Left lung (tissue), 14 donors: ENCODE measurements at places on chromosomes 2 and 18. TPM values are rescaled to one million over a fixed set of nuclear protein-coding genes. Genes with fewer than 3 reads are reported as not detected.
A peak's percentile ranks its signal among the peaks of the same experiment; 100 is the strongest.

GRCh38 chr2:62741127-62741526, 35.6 kb downstream of the EHBP1 start:
- H3K27me3 ChIP-seq = no peaks in the 10 kb centered on the region
- no peak overlapping the region for H3K27ac ChIP-seq
- no peak for DNase-seq
- no peaks in the 10 kb centered on the region for H3K36me3 ChIP-seq
- no peaks in the 10 kb centered on the region for H3K4me1 ChIP-seq

GRCh38 chr2:46982351-46983064, 66.9 kb upstream of the MCFD2 start:
- H3K4me1 ChIP-seq = peaks cover 45% of the 10 kb centered on the region
- DNase-seq = no peak
- peaks cover 33% of the 10 kb centered on the region for H3K36me3 ChIP-seq
- no peaks in the 10 kb centered on the region for H3K27me3 ChIP-seq
- no peak overlapping the region for H3K4me3 ChIP-seq

DNA sequence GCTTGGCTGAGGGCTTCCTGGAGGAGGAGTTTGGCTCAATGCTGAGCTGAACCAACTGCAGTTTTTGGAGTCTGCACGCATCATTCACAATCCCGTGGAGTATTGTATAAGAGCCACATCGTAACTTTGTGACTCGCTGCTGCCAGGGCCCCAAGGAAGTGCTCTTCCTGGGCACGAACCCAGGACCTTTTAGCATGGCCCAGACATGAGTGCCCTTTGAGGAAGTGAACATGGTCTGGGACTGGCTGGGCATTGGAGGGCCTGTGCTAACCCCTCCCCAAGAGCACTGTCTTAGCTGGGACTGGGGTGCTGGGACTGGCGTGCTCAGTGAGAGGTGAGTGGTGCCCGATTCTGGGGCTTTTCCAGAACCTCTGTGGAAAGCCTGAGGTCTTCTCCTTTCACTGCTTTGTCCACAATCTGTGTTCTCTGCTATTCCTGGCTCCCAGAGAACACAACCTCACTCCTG, 88.6 kb downstream of the LIPG start:
- H3K4me3 ChIP-seq = no peak overlapping the region
- no peaks in the 10 kb centered on the region for H3K4me1 ChIP-seq
- no peak overlapping the region for H3K27ac ChIP-seq
- DNase-seq = no peak
- H3K36me3 ChIP-seq = no peaks in the 10 kb centered on the region

- no peaks in the 10 kb centered on the region for H3K27me3 ChIP-seq
- no peak overlapping the region for H3K4me3 ChIP-seq
- H3K27ac ChIP-seq = no peak overlapping the region
Measured at GRCh38 chr2:69575926-69576325, 67.6 kb downstream of the AAK1 start.

ID2 gene
- total RNA-seq = 87.0 TPM

DNA sequence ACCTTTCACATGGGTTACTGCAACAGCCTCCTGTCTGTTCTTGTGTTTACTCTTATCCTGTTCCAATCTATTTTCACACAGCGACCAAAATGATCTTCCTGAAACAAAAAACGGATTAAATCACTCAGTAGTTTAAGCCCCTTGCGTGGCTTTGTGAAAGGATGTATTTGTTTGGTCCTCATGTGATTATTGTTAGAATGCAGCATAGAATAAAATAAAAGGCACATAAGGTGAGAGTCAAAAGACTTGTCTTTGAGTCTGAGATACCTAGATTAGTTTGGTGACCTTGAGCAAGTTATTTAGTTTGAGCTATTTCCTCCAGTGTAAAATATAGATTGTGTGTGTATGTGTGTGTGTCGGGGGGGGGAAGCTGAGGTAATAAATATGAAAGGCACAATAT, 72.4 kb downstream of the EML4 start:
- DNase-seq = no peak
- no peaks in the 10 kb centered on the region for H3K36me3 ChIP-seq
- no peak overlapping the region for H3K27ac ChIP-seq
- no peaks in the 10 kb centered on the region for H3K4me1 ChIP-seq
- no peaks in the 10 kb centered on the region for H3K27me3 ChIP-seq
- no peak overlapping the region for H3K4me3 ChIP-seq

PRKAG3 gene
- not detected for total RNA-seq

DNA sequence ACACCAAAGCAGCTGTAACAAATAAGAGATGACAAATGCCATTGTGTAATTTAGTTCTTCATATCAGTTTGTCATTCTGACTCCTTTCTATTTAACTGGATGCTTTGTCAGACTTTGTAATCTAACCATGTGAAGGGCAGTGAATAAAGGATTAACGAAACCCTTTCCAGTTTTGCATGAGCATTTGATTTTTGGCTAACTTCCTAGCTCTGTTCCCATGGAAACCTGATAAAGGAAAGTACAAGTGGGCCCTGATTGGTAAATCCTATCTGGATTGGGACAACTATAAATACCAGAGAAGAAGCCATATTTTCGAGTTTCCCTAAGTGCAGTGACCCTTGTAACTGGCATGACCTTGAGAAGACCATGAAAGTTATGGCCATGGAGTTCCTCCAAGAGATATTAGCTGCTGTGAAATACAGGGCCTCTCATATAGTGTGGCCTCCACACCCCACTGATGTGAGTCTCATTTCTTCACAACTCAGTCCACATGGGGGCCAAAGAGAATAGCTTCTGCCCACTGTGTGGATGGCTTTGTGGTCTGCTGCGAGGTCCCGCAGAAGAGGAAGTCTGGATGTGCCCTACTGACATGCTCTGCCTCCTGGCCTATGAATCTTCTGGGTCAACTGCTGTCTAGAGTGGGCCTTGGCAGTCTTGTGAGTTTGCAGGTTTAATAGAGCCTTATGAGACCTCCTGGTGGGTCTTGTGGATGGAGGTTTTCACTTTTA, 38.2 kb upstream of the CYP1B1 start:
- peak overlapping the region; percentile 57 for H3K27ac ChIP-seq
- H3K4me1 ChIP-seq = peaks cover 53% of the 10 kb centered on the region
- no peaks in the 10 kb centered on the region for H3K36me3 ChIP-seq
- H3K4me3 ChIP-seq = no peak overlapping the region
- DNase-seq = no peak

DNA sequence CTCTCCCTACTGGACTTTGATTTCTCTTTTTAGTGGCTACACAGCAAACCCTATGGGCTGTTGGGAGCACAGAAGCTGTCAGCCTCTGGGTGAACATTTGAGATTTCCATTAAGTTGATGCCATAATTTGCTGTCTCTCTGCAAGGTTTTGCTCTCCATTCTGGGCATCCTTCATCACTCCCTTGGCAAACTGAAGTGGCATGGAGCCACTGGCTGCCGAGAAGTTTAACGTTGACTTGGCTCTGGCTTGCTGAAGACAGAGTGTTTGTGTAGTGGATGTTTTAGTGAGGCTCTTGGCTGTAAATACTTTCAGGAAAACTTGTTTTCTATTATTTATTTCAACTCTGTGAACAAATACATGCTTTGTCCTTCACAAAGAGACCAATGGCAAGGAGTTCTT, 91.5 kb downstream of the ALK start:
- no peaks in the 10 kb centered on the region for H3K4me1 ChIP-seq
- DNase-seq = no peak
- no peaks in the 10 kb centered on the region for H3K27me3 ChIP-seq
- H3K4me3 ChIP-seq = no peak overlapping the region

DNA sequence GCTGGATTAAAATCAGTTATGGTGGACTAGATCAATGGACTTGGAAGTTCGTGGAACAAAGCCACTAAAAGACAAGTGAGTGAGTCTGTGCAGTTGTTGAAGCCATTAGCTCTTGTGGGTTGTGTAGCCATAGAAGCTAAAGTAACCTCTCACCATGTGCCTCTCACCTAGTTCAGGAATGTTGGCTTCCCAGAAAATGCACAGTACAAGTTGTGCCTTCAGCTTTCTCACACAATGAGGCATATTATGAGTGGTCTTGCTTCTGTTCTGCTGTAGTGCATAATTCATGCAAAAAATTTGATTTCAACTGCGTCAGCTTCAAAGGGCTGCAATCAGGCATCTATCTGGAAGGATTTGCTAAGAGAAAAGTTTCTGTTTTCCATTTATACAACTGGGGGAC, 26.2 kb downstream of the CERS6 start:
- no peak overlapping the region for H3K4me3 ChIP-seq
- DNase-seq = no peak
- no peaks in the 10 kb centered on the region for H3K36me3 ChIP-seq
- H3K27ac ChIP-seq = no peak overlapping the region

DNA sequence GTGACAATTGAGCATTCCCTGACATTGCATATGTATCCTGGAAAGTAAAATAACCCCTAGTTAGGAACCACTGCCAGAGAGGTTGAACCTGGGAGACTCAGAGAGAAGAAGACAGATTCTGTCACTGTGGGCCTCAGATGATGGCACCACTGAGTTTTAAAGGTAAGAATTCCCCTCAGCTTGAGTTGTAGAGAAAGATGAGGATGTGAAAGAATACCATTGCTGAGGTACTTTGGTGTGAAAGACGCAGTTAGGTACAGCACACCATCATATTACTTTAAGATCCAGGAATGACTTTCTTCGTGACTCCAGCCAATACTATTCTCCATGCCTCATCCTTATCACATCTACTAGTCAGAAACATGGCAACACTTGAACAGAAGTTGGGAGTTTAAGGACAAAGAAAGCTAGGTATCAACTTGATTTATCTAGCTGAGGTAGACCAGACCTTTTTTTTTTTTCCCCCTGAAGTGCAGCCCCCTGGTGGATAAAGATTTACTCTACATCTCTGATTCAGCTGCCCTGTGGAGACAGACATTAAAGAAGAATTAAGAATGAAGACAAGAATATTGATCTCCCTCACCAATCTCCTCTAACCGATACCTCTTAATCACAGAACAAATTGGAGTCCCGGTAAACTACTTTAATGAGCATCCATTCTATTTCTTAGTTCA, 630.5 kb upstream of the FANCL start:
- no peak overlapping the region for H3K27ac ChIP-seq
- H3K27me3 ChIP-seq = no peaks in the 10 kb centered on the region
- no peak for DNase-seq
- no peak overlapping the region for H3K4me3 ChIP-seq
- no peaks in the 10 kb centered on the region for H3K4me1 ChIP-seq

- no peaks in the 10 kb centered on the region for H3K36me3 ChIP-seq
- H3K4me1 ChIP-seq = peaks cover 7% of the 10 kb centered on the region
- no peaks in the 10 kb centered on the region for H3K27me3 ChIP-seq
- H3K4me3 ChIP-seq = no peak overlapping the region
Measured at GRCh38 chr2:101359410-101359954, 27.8 kb downstream of the CREG2 start.

DNA sequence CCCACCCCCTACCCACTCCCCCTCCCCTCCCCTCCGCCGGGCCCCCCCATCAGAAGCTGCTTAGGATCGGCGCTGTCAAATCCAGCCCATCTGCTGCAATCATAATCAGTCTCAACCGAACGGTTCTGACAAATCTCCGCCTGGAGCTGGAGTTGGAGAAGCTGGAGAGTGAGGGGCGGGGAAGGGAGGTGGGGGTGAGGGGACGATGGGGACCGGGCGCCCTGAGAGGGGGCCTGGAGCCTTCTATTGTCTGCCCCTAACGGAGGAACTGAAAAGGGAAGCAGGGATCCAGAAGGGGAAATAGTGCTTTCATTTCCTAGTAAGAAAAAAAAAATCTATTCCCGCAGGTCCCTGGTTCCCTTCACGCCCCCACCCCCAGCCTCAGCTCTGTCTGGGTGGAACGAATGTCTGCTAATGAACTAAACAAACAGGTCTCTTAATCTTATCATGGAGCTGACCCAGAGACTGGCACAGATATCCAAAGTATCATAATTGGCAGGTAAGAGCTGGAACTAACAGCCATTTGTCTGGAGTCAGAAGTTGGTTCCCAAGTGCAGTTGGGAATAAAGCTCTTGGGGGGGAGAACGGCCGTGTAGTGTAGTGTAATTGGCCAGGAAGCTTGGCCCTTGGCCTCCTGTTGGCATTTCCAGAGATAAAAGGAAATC, 301.2 kb downstream of the NCKAP5 start:
- no peak for DNase-seq
- H3K27ac ChIP-seq = peak overlapping the region; percentile 60
- peak overlapping the region; percentile 47 for H3K4me3 ChIP-seq
- H3K27me3 ChIP-seq = peaks cover 34% of the 10 kb centered on the region

CABYR gene
- total RNA-seq = 1.1 TPM

GRCh38 chr2:192005211-192005610, 158.3 kb upstream of the CAVIN2 start:
- no peaks in the 10 kb centered on the region for H3K4me1 ChIP-seq
- no peaks in the 10 kb centered on the region for H3K27me3 ChIP-seq
- H3K27ac ChIP-seq = no peak overlapping the region
- no peak overlapping the region for H3K4me3 ChIP-seq
- DNase-seq = no peak

DNA sequence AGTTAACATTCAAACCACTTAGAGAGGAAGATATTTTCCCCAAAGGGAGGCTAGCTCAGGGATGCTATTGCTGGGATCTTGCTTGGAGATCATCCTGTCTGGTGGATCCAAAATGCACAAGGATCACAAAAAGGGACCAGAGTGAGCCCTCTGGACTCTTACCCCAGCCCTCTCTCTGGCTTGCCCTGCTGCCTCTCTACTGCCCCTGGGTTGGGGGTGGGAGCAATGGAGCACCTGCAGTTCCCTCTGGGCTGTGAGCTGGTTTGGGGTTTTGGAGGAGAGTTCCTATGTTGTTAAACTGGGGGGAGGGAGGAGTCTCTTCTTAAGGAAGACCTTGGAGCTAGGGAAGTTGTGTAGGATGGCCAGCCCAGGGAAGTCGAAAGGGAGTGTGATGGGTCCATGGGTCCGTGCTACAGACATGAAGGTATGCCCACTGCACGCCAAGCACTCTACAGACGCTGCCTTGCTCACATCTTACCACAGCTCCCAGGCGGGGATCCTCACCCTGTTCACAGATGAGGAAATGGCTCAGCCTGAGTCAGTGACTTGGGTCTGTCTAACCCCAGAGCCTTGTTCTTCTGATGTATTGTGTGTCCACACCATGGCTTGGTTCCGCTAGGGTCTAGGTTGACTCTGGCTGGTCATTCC, 3.8 kb downstream of the LBH start:
- no peaks in the 10 kb centered on the region for H3K36me3 ChIP-seq
- DNase-seq = no peak
- peaks cover 31% of the 10 kb centered on the region for H3K4me1 ChIP-seq
- no peaks in the 10 kb centered on the region for H3K27me3 ChIP-seq

CKAP2L gene
- 1.9 TPM for total RNA-seq

GALR1 gene
- not detected for total RNA-seq

GRCh38 chr2:168802859-168803725, 655 bp downstream of the NOSTRIN start:
- peaks cover under 1% of the 10 kb centered on the region for H3K4me1 ChIP-seq
- H3K36me3 ChIP-seq = no peaks in the 10 kb centered on the region
- no peak for DNase-seq
- peak overlapping the region; percentile 10 for H3K4me3 ChIP-seq
- no peaks in the 10 kb centered on the region for H3K27me3 ChIP-seq

- no peaks in the 10 kb centered on the region for H3K27me3 ChIP-seq
- H3K36me3 ChIP-seq = no peaks in the 10 kb centered on the region
- no peaks in the 10 kb centered on the region for H3K4me1 ChIP-seq
- H3K4me3 ChIP-seq = no peak overlapping the region
- H3K27ac ChIP-seq = no peak overlapping the region
- DNase-seq = no peak
Measured at GRCh38 chr2:42028571-42029148, 19.2 kb upstream of the PKDCC start.
